ENCODE measurements at places on chromosomes 12 and 14.

DNA sequence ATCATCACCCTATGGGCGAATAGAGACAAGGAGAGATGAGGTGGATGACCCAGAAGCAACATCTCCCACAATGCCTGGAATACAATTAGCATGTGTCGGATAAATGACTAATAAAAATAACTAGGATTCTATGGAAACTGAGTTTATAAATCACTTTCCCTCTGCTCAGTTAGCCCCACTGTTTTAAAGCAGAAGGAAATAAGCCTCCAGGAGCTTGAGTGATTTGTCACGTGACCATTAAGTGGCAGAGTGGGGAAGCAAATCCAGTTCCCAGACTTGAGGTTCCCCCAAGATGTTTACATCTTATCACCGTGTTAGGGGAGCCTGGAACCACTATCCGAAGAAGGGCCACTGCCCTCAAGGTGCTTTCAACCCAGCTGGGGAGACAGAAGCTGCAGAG is 136.5 kb upstream of the CCND2 start:
- DNase-seq, result no peak

- DNase-seq, result no peak
Observed at GRCh38 chr14:88421286-88421685, 35.8 kb downstream of the SPATA7 start.

GRCh38 chr12:117404940-117405339 is 43.5 kb upstream of the NOS1 start:
- no peak for DNase-seq

DNA sequence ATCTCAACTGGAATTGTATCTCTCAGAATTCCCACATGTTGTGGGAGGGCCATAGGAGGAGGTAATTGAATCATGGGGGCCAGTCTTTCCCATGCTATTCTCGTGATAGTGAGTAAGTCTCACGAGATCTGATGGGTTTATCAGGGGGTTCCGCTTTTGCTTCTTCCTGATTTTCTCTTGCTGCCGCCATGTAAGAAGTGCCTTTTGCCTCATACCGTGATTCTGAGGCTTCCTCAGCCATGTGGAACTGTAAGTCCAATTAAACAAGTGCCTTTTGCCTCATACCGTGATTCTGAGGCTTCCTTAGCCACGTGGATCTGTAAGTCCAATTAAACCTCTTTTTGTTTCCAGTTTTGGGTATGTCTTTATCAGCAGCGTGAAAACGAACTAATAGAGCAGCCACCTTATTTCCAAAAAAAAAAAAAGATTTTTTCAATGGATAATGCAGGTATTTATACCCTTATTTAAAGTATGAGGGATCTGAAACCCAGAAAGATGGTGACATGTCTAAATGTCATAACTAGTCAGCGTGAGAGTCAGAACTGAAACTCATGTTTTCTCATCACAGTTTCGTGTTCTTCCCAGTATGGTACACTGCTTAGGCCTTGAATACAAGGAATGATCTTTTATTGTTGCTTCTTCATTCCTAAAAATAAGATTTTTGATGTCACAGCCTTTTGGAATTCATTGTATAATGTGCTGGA is 89.6 kb downstream of the ERC1 start:
- no peak for DNase-seq
